Stimulated activated naive B cell treated with anti-CD40 and anti-IgM and Interleukin-4, amounts not matched to agents 10 μg/mL and 1 μg/mL and 100 μg/mL, for 72 hours (primary cell): ENCODE measurements at places on chromosomes 16 and 17.

DNA sequence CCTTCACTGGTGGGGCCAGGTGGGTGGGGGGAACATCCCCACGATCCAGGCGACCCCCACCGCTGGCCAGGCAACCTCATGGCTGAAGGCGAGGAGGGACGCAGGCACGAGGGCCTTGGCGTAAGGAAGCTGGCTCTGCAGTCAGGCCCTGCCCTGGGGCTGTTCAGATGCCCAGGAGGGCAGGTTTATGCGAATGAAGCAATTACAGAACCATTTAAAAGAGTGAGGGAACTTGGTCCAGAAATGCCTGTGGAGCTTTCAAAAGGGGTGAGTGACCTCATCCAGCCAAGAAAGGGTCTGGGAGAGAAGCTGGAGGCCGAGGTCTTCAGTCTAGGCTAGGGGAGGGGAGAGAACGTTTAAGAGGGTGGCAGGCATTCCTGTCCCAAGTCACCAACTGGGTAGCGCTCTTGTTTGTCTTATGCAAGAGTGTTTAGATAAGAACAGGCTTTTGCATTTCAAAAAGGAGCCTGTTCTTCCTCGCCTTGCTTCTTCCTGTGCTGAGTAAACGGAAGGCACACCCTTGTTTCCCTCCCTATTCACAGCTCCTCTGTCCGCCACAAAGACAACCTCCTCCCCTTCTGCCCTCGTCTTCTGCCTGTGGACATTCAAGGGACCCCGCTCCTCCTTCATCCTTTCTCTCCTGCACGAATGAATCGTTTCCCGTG is 183.5 kb upstream of the SDK2 start:
- DNase-seq: no peak

DNA sequence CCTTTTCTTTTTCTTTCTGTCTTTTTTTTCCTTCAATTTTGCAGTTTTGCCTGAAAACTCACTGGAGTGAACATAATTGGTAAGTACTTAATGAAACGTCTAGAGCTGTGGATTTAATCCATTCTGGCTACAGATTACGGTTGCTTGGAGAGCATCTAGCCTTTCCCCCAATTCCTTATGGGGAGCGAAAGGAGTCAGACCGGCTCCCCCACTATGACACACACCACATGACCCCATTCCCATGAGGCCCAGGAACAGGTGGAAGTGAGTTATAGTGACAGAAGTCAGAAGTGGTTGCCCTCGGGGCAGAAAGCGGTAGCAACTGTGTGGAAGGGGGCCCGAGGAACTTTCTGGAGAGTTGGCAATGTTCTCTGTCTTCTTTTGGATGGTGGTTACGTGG is 41.2 kb downstream of the EMP2 start:
- DNase-seq: no peak

GRCh38 chr16:63289834-63290460 is 1253.7 kb upstream of the CDH8 start:
- no peak for DNase-seq

GRCh38 chr17:41442739-41443138 is 2.0 kb upstream of the KRT38 start:
- DNase-seq: no peak

- no peak for DNase-seq
Measured at GRCh38 chr16:67431775-67432505, 1.0 kb downstream of the HSD11B2 start.

DNA sequence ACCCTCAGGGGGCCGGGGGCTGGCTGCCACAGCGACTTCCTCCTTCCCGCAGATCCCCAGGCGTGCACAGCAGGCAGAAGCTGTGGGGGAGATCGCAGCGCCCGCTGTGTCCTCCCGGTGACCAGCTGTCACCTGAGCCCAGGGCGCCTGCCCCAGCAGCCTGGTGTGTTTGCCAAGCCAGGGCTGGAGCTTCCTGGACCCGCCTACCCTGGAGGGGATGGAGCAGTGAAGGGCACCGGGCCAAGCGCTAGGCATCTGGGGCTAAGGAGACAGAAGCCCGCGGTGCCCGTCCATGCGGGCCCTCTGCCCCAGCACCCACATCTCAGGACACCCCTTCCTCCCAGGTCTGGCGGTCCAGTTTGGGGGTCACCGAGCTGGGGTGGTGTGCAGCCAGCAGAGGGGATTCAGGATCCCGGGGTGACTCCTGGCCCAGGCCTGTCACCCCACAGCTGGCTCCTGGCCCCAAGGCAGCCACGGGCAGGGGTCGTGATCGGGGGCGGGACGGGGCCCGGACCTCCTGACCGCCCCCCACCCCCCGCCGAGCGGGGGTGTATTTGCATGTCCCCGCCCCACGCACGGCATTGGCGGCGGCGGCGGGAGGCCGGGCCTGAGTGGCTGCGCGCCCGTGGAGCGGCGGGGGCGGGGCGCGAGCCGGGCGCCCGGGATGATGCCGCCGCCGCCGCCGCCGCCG is at the start of gene RAB26:
Gene RAB26, plus strand, starts transcription at position 645 of the 691 bp plus-strand sequence. CDS start 159 bp downstream, outside the sequence.
- DNase-seq: no peak

DNA sequence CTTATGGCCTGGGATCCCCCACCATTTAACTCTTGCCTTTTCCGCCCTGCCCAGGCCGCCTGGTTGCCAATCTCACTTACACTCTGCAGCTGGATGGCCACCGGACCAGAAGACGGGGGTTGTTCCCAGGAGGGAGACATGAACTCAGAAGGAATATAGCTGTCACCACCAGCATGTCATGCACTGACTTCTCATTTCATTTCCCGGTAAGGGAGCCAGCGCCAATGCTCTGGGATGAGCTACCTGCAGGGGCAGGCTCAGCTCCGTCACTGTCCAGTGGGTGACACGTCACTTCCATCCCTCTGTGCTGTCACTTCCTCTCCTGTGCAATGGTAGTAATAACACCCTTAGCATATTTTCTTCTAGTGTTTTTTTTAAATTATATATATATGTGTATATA is 26.7 kb downstream of the ITGAL start:
- no peak for DNase-seq

DNA sequence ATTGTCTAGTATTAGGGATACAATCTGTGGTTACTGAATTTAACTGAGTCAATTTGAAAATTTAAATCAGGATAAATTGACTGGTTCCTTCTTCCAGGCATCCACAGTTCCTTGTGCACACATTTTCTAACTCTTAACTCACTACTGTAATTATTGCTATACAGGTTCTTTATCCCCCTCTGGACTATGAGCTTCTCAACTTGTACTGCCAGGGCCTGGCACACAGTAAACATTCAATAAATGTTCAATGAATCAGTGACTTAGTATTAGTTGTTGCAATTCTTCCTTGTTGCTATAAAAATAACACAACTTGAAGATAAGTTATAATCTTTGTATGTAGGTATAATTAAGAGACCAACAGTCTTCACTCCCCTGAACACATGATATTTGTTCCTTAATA is 67.9 kb downstream of the SSH2 start:
- no peak for DNase-seq

GRCh38 chr17:34613064-34614019 is 34.0 kb downstream of the TMEM132E start:
- DNase-seq: no peak

DNA sequence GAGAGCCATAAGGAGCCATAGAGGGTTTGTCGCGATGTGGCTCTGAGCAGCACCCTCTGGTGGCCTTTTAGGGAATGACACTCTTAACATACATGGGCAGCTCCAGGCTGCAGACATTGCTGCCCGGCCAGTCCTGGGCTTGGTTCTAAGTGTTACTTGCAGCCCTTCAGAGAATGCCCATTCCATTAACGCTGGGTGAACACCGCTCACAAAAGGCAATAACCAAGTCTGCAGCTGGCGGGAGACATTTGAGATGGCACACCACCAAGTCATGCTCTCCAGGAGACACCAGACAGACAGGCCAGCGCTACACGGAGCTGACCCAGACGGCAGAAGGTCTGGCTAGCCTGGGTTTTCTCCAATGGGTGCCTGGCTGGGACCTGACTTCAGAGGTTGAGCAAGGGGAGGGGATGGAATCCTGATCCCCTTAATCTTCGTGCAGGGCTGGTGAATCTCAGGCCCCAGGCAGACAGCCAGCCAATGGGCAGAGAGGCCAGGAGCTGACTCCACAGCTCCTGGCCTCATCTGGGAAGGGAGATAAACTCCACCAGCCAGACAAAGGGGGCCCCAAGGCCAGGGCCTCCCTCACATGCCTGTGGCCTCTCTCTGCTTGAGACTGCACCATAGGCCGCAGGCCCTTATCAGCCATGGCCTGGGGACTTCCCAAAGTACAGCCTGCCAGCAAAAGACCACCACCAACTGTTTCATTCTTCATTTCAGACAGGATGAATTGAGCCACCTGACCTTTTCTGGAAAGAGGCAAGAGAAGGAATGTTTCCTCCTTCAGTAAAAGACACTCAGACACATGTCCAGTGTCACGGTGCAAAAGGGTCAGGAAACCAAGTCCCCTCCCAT is 58.8 kb downstream of the ZDHHC7 start:
- peak; percentile 44 for DNase-seq
